ENCODE measurements at places on chromosomes 1 and 21. TPM values are rescaled to one million over a fixed set of nuclear protein-coding genes. Genes with fewer than 3 reads are reported as not detected.

Gene SLC1A7
- total RNA-seq: not detected

Gene PGLYRP4
- not detected for total RNA-seq

Gene NKAIN1
- total RNA-seq: 59.1 TPM

Gene TRNP1
- 51.7 TPM for total RNA-seq

Gene SLC50A1
- total RNA-seq: 36.5 TPM

Gene ATXN7L2
- total RNA-seq: 9.8 TPM

DNA sequence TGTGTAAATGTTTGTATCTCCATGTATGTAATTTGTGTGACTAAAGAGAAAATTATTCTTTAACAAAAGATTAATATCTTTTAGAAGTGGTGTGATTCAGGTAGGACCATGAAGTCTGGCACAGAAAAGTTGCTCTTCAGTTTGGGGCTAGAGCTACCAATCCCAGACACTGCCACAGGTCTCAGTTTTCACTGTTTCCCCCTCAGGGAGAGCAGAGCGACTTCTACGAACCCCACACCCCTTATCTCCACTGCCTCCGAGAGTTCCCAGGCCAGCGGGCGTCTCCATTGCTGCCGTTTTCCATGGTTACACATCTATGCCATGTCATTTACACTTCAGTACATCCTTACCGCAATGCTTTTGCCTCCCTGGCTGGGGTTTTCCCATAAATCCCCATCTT, 93.0 kb upstream of the SMYD2 start:
- no peak for DNase-seq

DNA sequence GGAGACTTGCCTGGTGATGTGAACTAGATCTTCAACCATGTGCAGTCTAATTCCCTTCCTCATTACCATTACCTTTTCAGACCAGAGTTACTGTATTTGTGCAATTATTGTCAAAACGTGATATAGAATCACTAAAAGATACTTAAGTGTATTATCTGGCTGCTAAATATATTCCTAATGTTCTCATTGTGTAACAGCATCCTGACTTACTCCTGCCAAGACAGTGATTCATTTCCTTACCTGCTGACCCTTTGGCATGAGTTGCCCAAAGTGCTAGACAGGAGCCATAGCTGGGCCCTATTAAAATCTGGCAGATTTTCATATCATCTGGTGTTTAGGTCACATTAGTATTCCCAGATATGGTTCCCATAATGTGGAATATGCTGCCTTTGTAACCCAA, 598.3 kb upstream of the CAMK1G start:
- no peak for DNase-seq

GRCh38 chr1:66433611-66434010, 100.3 kb upstream of the SGIP1 start:
- DNase-seq: no peak

DNA sequence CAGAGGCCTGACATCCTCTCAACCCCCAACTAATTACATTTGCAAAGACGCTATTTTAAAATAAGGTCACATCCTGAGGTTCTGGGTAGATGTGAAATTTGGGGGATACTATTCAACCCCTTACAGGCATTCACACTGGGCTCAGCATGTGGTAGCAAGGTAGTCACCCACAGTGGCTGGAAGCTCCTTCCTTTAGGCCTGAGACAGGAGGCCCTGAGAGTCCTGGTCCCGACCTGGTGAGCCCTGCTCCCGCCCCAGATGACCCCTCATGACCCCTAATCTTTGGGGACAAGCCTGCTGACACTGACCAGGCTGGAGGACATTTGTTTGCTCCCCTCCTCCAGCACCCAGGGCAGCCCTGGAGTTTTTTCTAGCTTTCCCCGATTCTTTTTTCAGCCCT, 225.9 kb downstream of the DYRK1A start:
- no peak for DNase-seq

- DNase-seq: no peak
These were observed 10.6 kb downstream of the XKR8 start for GRCh38 chr1:27970401-27970800.

DNA sequence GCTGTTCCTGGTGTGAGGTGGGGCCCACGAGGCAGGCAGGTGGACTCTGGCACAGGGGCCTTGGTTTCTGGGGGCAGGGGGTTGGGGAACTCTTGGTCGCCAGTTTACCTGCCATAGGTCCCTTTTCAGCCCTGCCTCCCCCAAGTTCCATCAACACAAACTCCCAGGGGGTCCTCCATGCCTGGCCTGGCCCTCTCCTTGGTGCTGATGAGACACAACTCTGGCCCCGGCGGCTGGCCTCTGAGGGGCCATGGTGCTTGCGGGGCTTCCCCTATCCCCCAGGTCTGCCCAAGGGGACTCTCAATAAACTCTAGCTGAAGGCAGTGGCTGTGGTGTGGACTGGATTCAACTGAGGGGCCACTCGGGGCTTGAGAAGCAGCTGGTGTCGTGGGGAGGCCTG, 16.0 kb downstream of the HTR6 start:
- DNase-seq: no peak

DNA sequence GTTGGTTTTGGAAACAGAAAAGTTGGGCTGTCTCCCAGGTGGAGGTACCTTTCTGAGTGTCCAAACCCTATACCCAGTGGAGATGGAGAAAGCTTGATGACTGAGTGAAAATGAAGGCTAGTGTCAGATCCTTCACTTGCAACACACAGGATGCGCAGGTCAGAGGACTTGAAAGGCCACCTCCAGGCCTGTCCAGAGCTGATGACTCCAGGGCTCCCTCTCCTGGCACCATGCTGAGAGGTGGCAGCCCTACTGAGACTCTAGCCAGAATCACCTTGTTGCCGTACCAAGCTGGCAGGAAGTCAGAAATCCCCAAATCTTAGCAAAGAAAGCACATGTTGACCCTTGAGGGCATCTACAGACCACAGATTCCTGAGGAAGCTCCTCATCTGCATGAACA, 16.4 kb downstream of the KNCN start:
- DNase-seq: no peak

DNA sequence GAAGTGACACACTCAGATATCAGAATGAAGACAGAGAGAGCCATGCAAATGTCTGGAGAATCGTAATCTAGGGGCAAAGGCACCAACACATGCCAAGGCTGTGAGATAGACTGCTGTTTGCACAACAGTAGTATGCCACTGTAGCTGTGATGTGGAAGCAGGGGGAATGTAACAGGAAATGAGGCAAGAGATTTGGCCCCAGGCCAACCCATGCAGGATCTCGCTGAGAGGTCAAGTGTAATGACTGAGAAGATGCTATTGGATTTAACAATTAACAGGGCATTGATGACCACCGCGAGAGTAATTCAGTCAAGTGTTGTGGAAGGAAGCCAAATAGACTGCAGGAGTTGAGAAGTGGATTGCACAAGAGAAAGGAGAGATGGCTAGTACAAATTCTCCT, 107.3 kb upstream of the ST6GALNAC5 start:
- DNase-seq: no peak

GRCh38 chr1:151311589-151312331, 15.5 kb downstream of the PI4KB start:
- DNase-seq: no peak

DNA sequence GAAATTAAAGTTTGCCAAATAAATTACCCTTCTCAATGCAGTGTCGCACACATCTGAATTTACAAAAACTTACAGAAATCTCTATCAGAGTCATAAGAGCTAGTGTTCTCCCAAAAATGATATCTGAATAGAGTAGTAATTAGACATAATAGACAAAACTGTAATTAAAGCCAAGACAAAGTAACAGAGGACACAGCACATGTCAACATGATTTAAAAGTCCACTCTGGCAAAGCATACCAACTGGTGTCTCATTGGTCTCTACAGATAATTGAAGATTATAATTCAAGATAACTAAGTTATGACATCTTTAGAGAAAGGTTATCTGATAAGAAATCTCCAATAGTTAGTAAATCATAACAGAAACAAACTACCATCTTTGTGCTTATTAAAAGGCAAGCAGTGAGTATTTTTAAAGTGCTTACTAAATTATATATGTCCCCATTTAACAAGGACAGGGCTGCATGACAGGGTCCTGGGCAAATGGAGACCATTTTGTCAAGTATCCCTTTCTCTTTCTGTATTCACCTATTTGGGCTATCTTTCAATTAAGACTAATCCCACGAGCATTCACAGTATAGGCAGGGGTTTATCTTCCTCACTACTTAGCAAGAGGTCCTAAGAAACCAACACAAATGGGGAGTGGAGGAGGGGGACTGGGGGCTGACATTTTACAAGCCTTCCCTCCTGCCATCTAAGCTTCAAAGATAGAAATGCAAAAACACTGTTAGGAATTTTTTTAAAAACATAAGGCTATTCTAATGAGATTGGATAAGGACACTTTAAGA, 26.0 kb downstream of the PTP4A2 start:
- DNase-seq: no peak

DNA sequence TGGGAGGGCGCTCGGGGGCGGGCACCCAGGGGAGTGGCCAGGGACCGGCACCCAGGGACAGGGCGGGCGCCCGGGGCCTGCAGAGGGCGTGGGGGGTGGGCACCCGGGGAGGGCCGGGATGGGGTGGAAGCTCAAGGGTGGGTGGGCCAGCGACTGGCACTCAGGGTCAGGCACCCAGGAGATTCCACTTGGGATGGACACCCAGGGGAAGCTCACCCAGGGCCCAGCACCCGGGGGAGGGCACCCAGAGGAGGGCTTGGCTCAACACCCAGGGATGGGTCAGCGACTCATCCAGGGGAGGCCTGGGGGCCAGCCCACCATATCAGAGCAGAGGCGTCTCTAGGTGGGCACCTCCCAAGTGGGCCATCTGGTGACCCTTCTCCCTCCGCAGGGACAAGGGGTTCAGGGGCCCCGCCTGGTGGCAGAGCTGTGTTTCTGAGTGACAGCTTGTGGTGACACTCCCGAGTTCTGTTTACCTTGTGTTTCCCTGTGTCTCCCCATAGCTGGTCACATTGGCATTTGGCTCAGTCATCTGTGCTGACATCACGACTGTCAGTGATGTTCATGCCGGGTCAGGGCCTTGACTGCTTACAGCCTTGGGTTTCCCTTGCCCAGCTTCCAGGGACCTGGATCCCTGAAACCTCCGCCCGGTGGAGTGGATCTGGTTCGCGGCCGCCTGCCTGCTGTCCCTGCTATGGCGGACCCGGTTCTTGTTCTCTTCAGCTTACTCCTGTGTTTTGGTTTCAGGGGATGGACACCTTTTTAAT, 749 bp downstream of the IBA57 start:
- no peak for DNase-seq

- DNase-seq: no peak
These were observed 42.5 kb downstream of the PGM1 start for GRCh38 chr1:63635681-63636080.
